ENCODE measurements at places on chromosomes 13 and 19. TPM values are rescaled to one million over a fixed set of nuclear protein-coding genes. Genes with fewer than 3 reads are reported as not detected.

GRCh38 chr19:21117041-21117907, 24.6 kb upstream of the ZNF431 start:
- no peak overlapping the region for H3K4me3 ChIP-seq
- no peaks in the 10 kb centered on the region for H3K27me3 ChIP-seq
- no peak for DNase-seq
- no peak overlapping the region for H3K27ac ChIP-seq

- no peak overlapping the region for H3K27ac ChIP-seq
- peaks cover 8% of the 10 kb centered on the region for H3K36me3 ChIP-seq
- H3K27me3 ChIP-seq = no peaks in the 10 kb centered on the region
- no peak overlapping the region for H3K4me3 ChIP-seq
These were observed 88.0 kb downstream of the ABCC4 start for GRCh38 chr13:95212983-95213850.

DNA sequence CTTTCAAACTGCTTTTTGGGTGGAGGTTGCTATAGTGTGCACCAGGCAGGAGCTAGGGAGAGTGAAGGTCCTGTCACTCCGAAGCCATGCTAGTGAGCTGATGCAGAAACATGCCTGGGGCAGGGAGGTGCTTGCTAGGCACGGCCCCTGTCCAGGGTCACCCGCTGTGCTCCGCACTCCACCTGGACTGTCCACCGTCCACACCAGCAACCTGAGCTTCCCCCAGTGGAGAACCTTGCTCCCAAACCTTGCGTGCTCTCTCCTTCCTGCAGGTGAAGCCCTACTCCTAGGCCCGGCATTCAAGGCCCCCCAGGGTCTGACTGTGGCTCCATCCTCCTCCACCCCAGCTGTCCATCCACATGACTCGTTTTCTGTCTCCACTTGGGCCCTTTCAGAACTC, 12.3 kb downstream of the SLC15A1 start:
- H3K27me3 ChIP-seq = no peaks in the 10 kb centered on the region
- peaks cover 3% of the 10 kb centered on the region for H3K36me3 ChIP-seq
- no peak overlapping the region for H3K4me3 ChIP-seq
- no peak overlapping the region for H3K27ac ChIP-seq

DNA sequence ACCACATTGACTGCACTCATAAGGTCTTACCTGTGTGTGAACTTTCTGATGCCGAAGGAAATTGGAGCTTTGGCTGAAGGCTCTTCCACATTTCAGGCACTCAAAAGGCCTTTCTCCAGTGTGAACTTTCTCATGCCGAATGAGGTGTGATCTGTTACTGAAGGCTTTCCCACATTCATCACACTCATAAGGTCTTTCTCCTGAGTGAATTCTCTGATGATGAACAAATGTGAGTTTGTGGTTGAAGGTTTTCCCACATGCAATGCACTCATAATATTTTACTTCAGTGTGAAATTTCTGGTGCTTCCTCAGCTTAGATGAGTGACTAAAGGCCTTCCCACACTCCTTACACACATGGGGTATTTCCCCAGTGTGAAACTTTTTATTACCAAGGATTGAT, 5.7 kb downstream of the ZNF132 start:
- peaks cover 79% of the 10 kb centered on the region for H3K36me3 ChIP-seq
- DNase-seq = no peak
- H3K27me3 ChIP-seq = no peaks in the 10 kb centered on the region
- no peak overlapping the region for H3K4me3 ChIP-seq
- peaks cover 16% of the 10 kb centered on the region for H3K4me1 ChIP-seq

GRCh38 chr19:10740798-10741197, 22.9 kb downstream of the DNM2 start:
- peaks cover 5% of the 10 kb centered on the region for H3K36me3 ChIP-seq
- no peaks in the 10 kb centered on the region for H3K27me3 ChIP-seq

GRCh38 chr13:112715715-112716460, 26.1 kb downstream of the ATP11A start:
- no peak for DNase-seq
- no peak overlapping the region for H3K27ac ChIP-seq
- no peaks in the 10 kb centered on the region for H3K27me3 ChIP-seq

GRCh38 chr13:51714663-51715168, 89.2 kb downstream of the DHRS12 start:
- no peaks in the 10 kb centered on the region for H3K4me1 ChIP-seq
- H3K27ac ChIP-seq = no peak overlapping the region
- DNase-seq = no peak
- H3K36me3 ChIP-seq = peaks cover 5% of the 10 kb centered on the region

GRCh38 chr13:98368019-98368418, 190.9 kb upstream of the RNF113B start:
- H3K27ac ChIP-seq = no peak overlapping the region
- no peaks in the 10 kb centered on the region for H3K4me1 ChIP-seq
- no peaks in the 10 kb centered on the region for H3K27me3 ChIP-seq

- no peaks in the 10 kb centered on the region for H3K36me3 ChIP-seq
- H3K27ac ChIP-seq = no peak overlapping the region
- H3K4me3 ChIP-seq = no peak overlapping the region
- no peaks in the 10 kb centered on the region for H3K27me3 ChIP-seq
- no peak for DNase-seq
- peaks cover 29% of the 10 kb centered on the region for H3K4me1 ChIP-seq
These were observed 18.2 kb upstream of the MATK start for GRCh38 chr19:3804429-3804828.

The CHST8 gene
- not detected for total RNA-seq

The SMIM17 gene
- total RNA-seq = 0.35 TPM

The FREM2 gene
- 0.02 TPM for total RNA-seq

The SGCG gene
- total RNA-seq = not detected
